H54 (cell line): ENCODE measurements at places on chromosomes 5 and 9.

DNA sequence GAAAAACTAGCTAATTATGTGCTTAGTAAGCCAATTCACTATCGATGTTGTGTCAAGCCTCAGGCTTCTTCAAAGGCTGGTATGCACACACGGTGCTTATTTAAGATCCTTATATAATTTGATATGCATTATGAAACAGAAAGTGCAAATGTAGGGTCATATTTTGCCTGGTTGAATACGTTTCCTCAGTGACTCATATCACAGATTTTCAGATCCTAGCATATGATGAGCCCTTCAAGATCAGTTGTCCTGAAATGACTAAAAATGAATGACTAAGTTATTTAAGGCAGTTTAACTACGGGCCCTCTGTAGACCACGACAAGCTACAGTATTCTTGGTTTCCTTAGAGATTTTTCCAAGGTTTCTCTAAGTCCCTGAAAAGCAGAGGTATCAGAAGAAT, 778.3 kb downstream of the PRELID2 start:
- peak; percentile 5 for DNase-seq

- DNase-seq, result no peak
These were observed 128.4 kb downstream of the SNX18 start for GRCh38 chr5:54645882-54646355.

DNA sequence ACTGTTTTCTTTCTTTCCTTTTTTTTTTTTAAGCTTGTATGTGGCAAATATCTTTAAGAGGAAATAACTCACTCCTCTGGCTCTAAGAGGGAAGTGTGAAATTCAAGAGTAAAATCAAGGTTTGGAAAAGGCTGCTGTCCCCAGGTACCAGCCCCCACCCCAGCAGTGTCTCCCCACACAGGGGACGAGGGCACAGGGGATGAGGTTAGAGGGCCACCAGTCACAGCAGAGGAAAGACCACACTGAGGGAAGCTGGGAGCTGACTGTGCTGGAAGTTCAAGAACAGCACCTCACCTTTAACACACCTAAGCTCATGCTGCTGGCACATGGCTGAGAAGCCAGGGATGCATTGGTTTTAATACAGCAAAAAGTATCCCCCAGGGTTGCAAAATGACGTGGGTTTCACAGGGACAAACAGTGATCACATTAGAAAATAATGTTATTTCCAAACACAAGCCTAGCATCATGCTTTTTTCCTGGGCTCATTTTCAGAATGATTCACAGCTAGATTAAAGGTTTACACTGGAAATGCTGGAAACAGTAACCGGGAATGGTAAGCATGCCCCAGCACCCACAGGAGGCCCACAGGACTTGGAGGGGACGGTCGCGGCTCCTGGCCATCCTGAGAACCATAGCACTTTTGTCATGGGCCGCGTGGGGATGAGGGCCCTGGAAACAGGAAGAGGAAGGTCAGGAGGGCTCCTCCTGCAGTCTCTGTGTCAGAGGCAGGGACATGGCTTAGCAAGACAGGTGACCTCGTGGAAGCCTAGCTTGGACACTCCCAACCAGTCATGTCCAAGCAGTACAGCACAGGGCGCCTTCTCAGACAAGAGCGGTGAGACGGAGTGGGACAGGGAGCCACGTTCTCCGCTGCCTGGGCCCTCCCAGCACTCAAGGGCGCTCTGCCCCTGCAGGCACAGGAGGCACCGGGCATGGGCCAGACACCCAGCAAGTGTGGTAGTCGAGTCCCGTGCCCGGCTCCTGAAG, 6.9 kb downstream of the LPCAT1 start:
- no peak for DNase-seq

DNA sequence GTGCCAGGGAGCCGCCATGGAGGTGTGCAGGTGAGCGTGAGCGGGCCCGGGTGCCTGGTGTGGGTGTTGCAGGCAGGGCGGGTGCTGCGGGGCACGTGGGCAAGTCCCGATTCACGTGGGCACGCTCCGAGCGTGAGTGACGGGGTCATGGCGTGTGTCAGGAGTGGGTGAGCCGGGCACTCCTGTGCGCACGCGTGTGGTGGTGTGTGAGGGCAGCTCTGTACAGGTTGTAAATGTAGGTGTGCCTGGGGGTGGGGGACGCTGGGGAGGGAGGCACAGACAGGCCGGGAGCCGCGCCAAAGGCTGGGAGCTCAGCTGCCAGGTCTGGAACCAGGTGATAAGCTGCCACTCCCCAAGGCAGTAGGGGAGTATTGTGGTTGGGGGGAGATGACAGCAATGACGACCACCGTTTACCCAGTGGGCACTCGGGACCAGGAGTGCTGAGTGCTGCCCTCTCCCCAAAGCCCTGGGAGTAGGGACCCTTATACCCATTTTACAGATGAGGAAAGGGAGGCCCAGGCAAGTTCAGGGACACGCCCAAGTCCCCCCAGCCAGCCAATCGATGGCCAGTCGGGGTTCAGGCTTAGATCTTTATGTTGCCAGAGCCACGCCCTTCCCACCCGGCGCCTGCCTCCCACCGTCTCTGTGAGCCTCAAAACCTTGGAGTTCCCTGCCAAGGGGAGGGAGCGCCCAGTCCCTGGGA, 9.6 kb downstream of the NCS1 start:
- DNase-seq, result no peak

- no peak for DNase-seq
These were observed 14.7 kb downstream of the MPDZ start for GRCh38 chr9:13264788-13265187.

- no peak for DNase-seq
These were observed 28.4 kb downstream of the RFX3 start for GRCh38 chr9:3497401-3497800.

DNA sequence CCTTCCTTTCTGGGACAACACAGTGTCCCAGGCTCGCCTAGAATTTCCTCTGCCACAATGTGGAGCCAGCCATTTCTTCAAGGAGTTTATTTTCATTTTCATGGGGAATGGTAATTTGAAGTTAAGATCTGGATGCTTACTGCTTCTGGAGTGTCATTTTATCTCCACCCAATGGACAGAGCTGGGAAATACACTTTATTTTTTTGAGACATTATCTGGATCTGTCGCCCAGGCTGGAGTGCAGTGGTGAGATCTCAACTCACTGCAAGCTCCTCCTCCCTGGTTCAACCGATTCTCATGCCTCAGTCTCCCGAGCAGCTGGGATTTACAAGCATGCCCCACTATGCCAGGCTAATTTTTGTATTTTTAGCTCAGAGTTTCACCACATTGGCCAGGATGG, 12.7 kb upstream of the THG1L start:
- DNase-seq, result no peak

- DNase-seq, result no peak
These were observed 831 bp downstream of the KLHL3 start for GRCh38 chr5:137734962-137735554.

- DNase-seq, result no peak
These were observed 210.1 kb downstream of the TARS1 start for GRCh38 chr5:33650911-33651310.

DNA sequence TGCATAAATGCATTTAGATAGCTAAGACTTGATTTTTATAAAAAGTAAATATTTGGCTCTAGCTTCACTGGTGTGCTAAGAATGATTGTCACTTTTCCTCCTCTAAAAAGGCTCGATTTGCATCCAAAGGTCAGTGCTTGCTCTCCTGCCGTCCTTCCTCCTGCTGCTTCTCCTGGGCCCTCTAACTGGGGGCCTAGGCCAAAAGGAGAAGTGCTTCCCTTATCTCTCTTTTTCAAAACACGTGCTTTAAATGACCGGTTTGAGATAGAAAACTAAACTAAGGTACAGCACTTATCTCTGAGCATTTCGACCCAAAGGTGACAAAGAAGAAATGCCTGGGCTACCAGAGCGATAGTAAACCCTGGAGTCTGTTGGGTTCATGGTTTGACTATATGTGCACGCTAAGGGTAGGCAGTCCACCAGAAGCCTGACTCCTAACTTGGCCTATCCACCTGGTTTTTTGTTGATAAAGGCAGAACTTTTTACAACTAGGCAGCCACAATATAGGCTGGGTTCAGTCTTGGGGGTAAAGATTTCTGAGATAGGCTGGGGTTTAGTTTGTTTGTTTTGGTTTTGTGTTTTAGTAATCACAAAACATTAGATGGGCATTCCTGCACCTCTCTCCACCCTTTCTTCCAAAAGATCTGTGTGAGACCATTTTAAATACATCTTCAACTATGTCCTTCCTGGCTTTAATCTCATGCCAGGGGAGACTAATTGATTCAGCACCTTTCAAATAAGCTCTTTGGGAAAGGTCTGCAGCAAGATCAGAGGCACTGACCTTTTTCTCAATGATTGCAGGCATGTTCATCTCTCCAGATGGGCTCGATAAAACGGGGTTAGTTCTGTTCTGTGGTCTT, 3.8 kb downstream of the NR2F1-AS1 start:
- no peak for DNase-seq

DNA sequence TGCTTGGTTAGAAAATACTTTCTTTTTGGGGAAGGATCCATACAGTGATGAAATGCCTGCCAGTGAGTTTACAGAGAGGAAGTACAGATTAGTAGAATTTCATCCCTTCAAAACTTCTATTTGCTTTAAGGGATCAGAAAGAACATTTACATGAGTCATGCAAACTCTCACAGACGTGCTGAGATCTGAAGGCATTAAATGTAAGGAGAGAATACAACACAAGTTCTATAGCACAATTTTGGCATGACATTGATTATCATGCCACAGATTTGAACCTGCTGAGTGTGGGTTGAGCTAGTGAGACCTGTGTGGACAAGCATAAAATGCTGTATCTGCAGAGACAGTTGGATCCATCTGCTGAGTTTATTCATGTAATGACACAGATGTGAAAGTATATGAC, 613.6 kb upstream of the SEMA6A start:
- DNase-seq, result no peak

- no peak for DNase-seq
These were observed 260.1 kb upstream of the CDH18 start for GRCh38 chr5:20248118-20248517.

DNA sequence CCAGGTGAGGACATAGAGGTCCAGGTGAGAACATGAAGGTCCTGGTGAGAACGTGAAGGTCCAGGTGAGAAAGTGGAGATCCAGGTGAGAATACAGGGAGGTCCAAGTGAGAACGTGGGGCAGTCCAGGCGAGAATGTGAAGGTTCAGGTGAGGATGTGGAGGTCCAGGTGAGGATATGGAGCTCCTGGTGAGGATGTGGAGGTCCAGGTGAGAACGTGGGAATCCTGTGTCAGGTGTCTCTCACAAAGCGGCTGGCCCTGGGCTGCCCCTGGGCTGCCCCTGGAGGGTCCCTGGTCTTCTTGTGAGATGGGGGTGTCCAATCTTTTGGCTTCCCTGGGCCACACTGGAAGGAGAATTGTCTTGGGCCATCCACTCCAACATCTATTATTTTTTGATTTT, 133.4 kb downstream of the MRPL36 start:
- no peak for DNase-seq

DNA sequence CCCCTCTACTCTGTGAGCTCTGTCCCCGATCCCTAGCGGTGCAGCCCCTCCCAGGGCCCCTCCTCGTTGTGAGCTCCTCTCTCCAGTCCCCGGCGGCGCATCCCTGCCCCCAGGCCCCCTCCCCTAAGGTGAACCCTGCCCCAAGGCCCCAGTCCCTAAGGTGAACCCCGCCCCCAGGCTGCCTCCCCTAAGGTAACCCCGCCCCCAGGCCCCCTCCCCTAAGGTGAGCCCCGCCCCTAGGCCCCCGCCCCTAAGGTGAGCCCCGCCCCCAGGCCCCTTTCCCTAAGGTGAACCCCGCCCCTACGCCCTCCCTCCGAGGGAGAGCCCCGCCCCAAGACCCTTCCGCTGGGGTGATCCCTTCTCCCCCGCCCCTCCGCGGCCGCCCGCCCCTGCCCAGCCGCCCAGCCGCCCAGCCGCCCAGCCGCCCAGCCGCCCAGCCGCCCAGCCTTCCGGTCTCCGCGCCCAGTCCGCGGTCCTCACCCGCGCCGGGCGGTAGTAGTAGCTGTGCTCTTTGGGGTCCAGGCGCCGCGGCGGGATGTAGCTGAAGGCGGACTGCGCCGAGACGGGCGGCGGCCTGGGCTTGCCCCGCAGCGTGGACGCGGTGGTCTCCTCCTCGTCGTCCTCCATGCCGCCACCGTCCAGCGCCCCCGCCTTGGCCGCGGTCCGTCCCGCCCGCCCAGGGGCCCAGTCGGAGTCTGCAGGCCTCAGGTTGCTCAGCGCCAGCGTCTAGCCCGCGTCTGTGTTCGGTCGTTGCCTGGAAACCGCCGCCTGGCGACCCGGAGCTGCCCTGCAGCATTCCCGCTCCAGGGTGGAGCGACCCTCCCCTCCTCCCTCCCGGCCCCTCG, at the start of gene CFAP90:
Gene CFAP90 (minus strand): TSS at position 739 of the 845 bp plus-strand sequence. CDS start 112 bp downstream, at position 627.
- no peak for DNase-seq

DNA sequence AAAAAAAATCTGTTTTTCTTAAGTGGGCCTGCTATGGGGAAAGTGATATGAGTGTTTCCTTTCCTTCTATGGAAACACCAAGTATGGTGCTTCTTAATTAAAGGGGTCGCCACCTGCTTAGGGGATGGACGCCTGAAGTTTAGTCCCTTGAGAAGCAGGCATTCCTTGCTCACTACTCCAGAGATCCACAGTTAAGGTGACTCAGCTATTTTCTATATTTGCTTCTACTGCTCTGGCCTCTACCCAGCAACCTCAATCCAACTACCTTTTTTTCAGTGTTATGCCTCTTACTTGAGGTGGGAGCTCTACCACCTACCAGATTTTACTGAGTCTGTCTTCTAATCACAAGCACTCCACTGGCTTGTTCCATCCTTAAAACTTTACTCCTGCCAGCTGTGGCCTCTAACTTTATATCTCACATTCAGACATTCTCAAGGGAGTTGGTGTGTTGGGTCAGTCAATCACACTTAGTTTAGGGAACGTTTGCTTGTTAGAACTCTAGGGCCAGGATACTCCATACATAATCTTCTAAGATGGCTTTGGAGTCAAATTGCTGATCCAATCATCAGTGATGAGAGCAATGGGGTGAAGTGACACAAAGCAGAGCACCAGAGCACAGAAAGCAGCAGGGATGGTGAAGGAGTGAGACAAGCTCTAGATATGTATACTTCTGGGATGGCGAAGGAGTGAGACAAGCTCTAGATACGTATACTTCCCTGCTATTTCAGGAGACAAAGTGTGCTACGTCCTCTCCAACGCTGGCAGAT, 708.1 kb downstream of the EFNA5 start:
- no peak for DNase-seq

- no peak for DNase-seq
These were observed 98.7 kb upstream of the PDE4D start for GRCh38 chr5:59992206-59992605.
